Fibroblast of upper back skin (primary cell): ENCODE measurements at places on chromosomes 3 and 15.
A peak's percentile ranks its signal among the peaks of the same experiment; 100 is the strongest.

GRCh38 chr3:14410503-14411165 is 8.2 kb downstream of the SLC6A6 start:
- peak; percentile 81 for DNase-seq

GRCh38 chr3:126530171-126531050 is 6.5 kb downstream of the CHST13 start:
- DNase-seq: no peak

DNA sequence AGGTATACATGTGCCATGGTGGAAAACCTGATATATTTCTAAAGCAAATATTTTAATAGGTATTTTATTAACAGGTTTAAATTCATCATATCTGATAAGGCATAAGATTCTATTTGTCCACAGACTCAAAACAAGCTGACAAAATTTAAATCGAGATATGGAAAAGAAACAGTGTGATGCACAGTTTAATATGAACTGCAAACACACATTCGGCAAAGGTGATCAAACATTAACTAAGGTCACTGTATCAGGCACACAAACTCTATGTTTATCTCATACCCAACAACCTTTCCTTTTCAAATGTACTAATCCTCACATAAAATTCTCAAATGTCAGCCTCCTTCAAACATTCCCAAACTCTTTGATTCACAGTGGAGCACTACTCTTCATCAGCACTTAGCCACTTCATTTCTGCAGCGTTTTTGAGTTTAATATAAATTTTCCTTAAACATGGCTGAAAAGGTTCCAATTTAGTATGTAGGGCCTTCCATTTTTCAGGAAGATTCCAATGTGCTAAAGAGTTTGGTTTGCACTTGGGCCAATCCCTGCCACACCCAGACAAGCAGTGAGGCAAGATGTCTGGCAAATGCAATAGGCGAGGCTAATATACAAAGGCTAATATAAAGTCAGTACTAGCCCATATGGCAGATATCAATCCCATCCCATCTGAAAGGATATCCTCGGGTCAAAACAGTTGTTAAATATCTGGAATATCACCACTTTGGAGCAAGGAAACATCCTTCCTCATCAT is 84.6 kb downstream of the GBE1 start:
- no peak for DNase-seq

DNA sequence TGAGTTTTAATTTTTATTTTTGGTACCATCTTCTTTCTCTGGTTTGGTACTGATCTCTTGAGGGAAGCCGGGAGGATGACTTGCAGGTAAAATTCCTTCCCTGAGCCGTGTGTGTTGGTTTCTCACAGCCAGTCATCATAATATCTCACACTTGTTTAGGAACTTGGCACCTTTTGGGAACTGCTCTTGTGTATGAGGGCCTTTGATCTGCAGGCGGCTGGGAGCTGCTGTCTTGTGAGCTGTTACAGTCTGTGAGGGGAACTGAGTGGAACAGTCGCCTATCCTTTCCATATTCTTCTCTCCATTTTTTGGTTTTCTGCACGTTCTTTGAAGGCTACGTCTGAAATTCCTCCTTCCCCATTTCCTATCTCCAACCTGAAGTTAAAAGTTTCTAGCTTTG is 75.2 kb downstream of the CACNA2D3 start:
- DNase-seq: no peak

GRCh38 chr3:169662843-169663160 is 710 bp downstream of the MECOM start:
- DNase-seq: no peak

- DNase-seq: peak; percentile 34
Measured at GRCh38 chr15:80815106-80815505, 35.9 kb downstream of the CEMIP start.

- no peak for DNase-seq
Measured at GRCh38 chr3:27930052-27930602, 208.0 kb upstream of the EOMES start.

DNA sequence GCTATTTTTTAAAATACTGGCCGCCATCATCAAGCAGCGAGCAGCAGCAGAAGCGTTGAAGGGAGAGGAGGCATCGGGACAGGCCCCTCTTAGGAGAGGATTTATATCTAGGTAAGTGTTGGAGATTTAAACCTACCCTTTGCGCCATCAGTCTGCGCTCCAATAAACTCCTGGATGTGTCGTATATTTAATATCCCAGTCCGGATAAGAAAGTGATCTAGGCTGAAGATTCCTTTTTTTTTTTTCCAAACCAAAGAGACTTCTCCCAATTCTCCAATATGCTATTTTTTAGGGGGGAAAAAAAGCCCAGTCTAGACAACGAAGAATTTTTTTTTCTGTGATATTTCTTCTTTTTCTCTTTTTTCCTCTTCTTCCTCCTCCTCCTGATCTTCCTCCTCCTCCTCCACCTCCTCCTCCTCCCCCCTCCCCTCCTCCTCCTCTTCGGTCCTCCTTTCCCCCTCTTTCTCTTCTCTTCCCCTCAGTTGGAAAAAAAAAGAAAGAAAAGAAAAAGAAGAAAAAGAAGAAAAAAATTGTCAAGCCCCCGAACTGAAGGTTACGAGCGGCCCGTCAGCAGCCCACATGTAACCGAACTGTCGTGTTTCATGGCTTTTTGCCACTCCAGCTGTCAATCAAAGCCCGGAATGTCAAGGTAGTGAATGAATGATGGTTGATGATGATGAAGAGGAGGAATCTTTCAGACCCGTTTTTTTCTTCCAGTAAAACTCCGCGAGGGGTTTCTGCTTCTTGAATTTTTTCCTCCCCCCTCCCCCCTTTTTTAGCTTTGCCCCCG is 835 bp downstream of the MEIS2 start:
- DNase-seq: peak; percentile 74

GRCh38 chr3:119333773-119334509 is 39.8 kb downstream of the ARHGAP31 start:
- DNase-seq: no peak

GRCh38 chr3:152385761-152386160 is 117.0 kb downstream of the MBNL1 start:
- peak; percentile 86 for DNase-seq

DNA sequence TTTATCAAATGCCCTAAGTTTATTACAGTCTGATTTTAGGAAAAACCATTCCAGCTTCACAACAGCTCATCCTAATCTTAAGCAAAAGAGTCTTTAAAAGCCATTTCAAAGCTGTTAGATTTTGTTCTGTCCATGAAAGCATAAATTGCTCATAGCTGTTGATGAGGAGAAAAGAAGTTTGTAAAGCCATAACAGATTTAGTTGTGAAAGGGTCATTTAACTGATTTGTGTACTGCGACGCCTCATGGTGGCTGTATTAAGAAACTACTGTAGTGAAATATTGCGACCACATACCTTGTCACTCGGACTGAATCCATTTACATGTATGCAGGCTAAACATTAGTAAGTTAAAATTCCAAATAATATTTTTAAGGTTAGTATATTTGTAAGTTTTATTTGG is 20.9 kb downstream of the BBX start:
- no peak for DNase-seq

DNA sequence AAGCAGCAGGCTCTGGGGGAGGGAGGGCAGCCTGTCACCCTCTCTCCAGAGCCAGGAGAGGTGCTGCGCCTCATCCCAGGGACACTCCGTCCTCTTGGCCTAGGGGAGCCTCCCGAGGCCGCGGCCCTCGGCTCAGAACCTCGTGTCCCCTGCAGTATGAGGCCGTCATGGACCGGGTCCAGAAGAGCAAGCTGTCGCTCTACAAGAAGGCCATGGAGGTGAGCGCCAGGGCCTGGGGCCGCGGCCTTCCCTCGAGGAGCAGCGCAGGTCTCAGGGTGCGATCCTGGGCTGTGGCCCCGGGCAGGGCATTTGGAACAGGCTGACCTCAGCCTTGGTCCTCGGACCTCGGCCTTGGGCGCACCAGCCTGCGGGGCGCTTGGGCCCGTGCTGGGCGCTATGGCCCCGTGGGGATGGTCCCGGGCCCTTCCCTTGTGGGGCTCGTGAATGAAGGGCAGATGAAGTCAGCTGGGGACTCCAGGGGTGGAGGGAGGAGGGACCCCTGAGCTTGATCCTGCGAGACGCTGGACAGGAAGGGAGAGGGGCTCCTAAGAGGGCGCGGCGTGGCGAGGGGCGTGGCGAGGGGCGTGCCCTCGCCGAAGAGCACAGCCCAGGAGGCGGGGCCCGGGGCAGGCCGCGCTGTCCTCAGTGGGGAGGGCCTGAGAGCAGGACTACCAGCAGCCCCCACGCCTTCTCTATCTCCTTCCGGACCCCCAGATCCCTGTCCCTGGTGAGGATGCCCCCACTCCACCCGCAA is 32.9 kb downstream of the PSTPIP1 start:
- no peak for DNase-seq

DNA sequence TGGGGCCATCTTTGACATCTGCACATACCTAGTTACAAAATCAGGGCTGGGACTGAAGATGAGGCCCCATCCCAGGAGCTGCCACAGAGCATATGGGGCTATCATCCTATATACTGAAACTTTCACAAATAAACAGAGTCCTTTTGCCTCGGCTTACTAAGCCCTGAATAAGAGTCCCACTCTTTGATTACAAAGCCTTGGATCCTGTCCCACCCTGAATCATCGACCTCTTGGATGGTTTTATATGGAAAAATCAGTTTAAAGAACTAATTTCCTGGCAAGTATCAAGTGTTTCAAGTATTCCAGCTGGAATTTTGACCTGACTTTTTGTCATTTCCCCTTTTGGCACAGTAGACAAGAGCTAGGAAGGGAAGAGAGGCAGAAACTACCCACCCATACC is 331.3 kb upstream of the FRG2C start:
- peak; percentile 54 for DNase-seq

DNA sequence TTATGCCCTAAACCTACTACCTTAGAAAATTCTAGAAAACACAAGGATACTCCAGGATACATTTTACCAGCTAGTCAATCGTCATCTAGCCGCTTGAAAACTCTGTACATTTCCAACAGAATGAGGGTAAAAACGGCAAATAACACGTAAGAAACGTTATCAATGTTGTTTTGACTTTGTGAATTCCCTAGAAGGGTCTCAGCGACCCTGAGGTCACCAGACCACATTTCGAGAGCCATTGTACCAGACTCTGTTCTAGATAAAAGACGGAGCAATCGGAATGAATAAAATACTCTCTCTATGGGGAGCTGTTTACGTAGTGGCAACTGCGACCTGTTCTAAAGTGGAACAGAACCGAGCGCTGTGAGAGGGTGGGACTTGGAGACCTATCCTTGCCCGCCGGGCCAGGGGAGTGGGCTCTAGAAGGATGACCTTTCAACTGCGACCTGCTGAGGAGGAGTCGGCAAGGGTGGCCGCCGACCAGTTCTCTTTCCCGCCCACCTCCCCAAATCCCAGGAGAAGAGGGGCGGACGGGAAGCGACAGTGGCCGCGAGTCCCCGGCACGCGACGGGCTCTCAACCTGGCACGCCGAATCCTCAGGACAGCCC is 778 bp upstream of the AP4E1 start:
- DNase-seq: no peak

DNA sequence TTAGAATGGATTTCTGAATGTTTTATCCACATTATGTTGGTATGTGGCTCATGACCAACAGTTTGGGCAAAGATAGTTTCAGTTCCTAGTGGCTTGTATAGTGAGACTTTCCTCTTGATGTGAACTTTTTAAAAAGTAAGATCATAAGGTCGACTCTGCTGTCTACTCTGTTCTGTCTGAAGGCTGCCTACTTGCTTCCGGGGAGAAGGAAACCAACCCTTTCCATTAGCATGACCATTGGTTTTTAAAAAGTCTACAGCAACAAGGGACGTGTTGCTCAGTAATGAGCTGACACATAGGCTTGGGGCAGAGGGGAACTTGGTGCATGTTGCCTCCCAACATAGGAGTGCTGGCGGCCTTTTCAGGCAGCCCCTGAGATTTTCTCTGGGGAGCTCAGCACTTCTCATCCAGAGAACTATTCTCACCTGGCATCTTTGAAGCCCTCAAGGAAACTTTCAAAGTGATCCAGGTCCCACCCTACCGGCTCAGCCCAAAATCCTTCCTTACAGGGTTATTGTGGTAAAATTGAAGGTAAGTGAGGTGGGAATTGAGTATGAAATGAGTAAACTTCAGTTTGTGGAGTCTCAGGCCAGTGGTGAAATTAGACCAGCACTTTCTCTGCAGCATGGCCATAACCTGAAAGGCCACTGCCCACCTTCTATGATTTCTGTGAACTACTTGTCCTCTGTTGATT is 30.6 kb downstream of the PSMD6 start:
- DNase-seq: no peak

- DNase-seq: no peak
Measured at GRCh38 chr3:61899700-61900462, 338.5 kb downstream of the PTPRG start.

DNA sequence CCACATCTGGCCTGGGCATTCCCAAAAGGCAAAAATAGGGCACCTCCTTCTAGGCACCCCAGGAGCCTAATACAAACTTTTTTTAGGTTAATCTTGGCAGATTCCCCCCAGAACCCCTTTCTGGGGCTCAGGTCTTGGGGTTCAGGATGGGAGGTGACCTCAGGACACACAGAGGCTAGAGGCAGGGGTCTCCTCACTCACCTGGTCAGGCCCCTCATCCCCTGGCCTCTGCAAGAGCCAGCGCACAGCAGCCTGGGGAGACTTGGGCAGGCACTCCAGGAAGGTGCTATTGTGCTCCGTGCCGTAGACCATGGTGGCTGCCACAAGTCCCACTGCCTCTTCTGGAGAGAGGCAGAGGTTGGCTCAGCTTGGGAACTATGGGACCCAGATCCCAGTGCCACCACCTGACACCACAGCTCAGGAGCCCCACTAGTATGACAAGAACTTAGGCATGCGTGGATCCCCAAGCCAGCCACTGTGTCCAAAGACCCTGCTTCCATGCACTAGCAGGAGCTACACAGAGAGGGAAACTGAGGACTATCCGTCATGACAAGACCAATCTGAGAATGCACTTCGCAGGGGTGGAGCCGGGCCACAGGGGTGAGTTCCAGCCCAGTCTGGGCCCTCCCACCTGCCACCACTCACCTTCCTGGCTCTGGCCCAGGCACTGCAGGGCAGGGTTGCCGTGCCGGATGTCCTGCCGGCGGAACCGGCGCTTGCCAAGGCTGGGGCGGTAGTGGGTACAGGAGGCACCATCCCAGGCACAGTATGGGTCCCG is 7.4 kb downstream of the SEMA3G start:
- DNase-seq: no peak

- no peak for DNase-seq
Measured at GRCh38 chr3:182244222-182244971, 532.7 kb downstream of the SOX2 start.

GRCh38 chr15:80695911-80696661 is 976 bp downstream of the ABHD17C start:
- DNase-seq: no peak
